ENCODE measurements at places on chromosomes 1 and 21.

DNA sequence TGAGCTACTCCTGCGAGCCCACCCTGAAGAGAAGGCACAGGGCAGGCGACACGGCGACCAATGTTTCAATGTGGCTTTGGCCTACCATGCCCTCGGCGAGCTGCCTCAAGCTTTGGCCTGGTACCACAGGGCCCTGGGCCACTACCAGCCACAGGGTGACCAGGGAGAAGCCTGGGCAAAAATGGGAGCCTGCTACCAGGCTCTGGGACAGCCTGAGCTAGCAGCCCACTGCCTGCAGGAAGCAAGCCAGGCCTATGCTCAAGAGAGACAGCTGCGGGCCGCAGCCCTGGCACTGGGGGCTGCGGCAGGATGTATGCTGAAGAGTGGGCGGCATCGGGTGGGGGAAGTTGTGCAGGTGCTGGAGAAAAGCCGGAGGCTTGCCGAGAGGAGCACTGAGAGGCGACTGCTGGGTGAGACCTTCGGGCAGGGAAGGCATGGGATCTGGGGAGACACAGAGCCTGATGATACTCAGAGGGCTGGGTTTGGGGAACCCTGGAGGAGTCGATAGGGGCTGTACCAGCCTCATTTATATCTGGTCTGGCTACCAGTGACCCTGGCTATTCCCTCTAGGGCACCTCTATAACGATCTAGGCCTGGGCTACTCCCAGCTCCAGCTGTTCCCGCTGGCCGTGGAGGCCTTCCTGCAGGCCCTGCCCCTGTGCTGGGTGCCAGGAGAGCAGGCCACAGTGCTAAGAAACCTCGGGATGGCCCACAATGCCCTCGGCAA lies 2.3 kb downstream of the TTC24 start:
- DNase-seq = no peak

- no peak for DNase-seq
Measured at GRCh38 chr1:180311011-180311730, 81.1 kb downstream of the LHX4 start.

- no peak for DNase-seq
Measured at GRCh38 chr1:168598892-168599291, 22.5 kb downstream of the XCL1 start.

DNA sequence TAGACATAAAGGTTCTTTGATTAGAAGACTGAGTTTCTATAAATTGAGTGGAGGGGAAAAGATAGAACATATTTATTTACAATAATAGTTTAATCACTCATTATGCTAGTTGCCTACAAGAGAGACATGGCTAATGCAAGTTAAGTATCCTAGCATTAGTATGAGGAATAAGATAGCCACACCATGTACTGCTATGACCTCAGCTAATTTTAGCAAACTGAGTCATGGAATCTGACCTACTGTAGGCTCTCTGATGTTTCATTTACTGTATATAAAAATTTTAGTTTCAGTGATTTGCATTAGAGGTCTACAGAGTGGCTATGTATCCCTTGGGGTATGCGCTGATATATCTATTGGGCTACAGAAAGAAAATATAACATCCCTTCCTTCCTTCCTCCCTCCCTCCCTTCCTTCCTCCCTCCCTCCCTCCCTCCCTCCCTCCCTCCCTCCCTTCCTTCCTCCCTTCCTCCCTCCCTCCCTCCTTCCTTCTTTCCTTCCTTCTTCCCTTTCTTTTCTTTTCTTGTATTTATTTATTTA lies 5.8 kb downstream of the AGL start:
- no peak for DNase-seq

- DNase-seq = no peak
Measured at GRCh38 chr1:216566641-216567205, 143.5 kb upstream of the USH2A start.

DNA sequence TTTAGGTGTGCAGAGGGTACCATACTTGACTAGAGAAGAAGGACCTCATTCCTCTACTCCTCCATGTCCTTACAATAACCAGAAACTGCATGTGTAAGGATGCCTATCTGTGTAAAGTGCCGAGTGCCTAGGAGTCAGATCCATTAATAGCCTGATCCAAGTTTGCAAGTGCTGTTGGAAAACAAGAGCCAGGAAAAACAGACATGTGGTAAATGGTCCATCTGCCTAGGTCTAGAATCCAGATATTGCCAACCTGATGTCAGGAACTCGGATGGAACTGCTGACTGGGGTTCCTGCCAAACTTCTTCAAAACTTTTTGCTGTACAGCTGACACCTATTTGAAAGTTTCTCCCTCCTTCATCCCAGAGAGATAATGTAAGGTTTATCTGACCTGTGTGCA lies 239.4 kb upstream of the CAMK1G start:
- no peak for DNase-seq

GRCh38 chr1:153956997-153957715 lies 1.3 kb downstream of the CRTC2 start:
- DNase-seq = no peak

DNA sequence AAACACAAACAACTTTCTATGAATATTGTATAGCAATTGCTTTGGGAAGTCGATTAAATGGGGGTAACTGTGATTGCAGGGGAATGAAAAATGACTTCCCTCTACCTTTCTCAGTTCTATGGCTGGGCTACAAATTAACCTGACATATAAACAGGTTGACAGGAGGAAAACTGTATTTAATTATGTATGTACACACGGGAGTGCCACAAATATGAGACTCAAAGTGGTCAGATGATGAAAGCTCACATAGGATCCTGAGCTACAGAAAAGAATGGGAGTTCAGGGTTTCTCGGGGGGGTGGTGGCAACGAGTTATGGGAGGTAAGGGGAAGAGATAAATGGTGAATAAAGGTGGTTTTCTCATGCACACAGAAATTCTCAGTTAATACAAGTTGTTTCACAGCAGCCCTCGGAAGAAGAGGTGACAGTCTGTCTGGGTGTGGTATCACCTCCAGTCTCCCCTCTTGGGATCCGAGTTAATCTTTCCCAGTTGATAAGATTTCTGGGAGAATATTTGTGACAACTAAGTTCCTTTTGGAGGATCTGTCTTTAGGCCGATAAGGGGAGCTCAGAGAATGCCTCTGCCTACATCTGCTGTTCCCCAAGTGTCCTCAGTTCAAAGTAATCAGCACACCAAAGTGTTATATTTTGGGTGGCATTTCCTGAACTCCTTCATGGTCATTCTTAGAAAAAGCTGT lies 26.3 kb downstream of the GADD45A start:
- DNase-seq = no peak

GRCh38 chr21:40186045-40186444 lies 318.8 kb downstream of the PCP4 start:
- no peak for DNase-seq

DNA sequence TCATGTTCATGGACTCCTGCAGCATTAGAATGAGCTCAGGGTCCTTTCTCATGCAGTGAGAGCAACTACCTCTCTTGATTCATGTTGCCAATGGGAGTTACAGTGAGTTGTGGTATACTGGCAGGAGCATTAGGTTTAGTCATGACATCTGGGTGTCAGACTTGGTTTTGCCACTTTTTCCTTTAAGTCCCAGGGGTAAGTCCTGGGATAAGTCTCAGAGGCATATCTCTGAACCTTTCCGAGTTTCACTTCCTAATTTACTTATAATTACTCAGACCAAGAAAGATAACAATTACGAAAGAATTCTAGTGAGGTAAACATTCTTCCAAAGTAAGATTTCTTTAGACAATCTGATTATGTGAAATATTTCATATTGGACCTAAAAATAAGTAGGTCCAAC lies 606.0 kb downstream of the SMYD3 start:
- no peak for DNase-seq

GRCh38 chr1:78224246-78224785 lies 178.6 kb downstream of the GIPC2 start:
- DNase-seq = no peak

DNA sequence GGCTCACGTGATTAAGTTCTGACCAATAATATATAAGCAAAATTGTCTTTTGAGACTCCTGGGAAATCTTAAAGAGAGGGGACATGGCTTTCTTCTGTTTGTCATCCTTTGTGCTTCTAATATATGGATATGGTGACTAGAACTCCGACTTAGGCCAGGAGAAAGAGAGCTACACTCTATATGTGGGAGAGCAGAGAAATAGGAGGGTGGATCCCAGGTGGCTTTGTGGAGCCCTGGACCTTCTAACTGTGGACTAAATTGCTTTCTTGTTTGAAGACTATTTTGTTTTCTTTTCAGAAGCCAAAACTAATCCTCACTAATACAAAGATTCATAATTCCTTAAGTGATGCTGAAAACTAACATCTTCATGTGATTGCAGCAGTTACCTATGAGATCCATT lies 75.0 kb downstream of the CENPF start:
- DNase-seq = no peak

GRCh38 chr1:205642679-205643307 lies 11.0 kb upstream of the ELK4 start:
- DNase-seq = no peak

DNA sequence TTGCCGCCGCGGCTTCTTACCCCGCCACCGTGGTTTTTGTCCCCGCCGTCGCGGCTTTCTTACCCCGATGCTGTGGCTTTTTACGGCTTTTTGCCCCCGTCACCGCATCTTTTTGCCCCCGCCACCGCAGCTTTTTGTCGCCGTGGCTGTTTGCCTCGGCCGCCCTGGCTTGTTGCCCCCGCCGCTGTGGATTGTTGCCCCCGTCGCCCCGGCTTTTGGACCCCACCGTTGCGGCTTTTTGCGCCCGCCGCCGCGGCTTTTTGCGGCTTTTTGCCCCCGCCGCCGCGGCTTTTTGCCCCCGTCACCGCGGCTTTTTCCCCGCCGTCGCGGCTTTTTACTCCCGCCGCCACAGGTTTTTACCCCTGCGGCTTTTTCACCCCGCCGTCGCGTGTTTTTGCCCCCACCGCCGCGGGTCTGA lies 3934.3 kb downstream of the SRGAP2C start:
- no peak for DNase-seq

DNA sequence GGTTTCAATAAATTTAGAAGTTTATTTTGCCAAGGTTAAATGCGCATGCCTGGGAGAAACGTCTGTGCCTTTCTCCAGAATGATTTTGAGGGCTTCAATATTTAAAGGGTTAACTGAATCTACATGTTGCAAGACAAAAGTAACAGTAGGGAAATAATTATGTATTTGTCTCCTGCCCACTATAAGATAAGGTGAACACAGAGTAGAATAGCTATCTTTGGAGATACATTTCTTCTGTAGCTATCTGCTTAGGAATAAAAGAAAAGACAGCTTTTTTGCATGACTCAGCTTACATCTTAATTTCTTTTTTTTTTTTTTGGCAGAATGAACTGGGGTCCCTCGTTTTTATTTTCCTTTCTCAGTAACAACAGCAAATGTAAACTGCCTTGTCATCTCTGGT lies 1351.6 kb downstream of the AMY1C start:
- no peak for DNase-seq

DNA sequence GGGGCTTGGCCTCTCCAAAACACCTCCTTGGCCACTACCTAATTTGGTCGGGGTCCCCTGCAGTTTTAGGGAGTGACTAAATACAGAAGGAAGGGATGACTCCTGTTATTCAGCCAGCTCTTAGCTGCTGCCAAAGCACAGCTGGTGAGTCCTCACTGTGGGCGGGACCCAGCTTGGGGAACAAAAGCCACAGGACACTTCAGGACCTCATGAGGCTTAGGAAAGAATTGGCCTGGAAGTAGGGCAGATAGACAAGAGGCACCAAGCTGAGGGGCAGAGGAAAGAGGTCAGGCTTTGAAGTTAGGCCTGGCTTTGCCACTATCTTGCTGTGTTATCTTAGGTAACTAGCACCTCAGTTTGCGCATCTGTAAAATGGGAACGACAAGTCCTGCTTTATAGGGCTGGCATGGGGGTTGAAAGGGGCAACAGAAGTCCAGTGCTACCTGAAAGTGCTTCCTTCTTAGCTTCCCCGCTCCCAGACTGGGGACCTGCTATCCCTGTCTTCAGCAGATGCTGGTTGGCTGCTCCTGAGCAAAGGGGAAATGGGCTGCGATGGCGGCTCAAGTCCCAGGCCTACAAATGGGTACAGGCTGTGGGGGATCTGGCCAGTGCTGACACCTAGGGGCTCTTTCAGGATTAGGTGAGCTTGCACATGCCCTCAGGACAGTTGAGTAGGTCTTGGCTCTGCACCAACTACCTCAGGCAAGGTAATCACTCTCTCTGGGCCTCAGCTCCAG lies 15.7 kb downstream of the IFI6 start:
- no peak for DNase-seq

DNA sequence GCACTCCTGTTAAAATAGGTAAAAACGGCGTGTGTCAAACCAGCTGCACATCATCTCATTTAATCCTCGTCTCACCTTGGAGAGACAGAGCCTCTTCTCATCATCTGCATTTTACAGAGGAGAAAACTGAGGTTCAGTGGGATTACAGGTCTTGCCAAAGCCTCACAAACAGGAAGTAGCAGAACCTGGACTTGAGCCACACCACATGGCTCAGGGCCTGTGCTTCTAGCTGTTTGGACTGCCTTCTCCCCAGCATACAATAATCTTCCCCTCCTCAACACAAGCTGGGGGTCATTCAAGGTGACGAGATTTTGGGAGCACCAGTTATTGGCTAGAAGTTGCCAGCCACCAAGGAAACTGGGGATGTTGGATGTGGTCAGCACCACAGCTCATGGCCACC lies 167.9 kb upstream of the ZC3H12A start:
- DNase-seq = no peak

DNA sequence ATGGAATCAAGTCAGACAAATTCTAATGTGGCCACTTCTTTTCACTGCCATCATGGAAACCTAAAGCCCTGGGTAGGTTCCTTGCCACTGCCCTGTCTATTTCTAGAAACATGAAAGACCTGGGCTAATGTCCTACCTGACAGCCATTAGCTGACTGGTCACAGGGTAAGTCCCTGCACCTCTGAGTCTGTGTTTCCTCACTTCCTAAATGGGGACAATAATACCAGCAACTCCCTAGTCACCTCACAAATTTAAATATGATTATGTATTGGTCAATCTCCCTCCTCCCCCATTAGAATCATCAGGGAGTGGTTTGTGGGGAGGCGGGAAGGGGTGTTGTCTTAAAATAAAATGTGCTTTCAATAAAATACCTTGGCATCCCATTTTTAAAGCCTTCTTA lies 2.2 kb downstream of the CREG1 start:
- DNase-seq = no peak

DNA sequence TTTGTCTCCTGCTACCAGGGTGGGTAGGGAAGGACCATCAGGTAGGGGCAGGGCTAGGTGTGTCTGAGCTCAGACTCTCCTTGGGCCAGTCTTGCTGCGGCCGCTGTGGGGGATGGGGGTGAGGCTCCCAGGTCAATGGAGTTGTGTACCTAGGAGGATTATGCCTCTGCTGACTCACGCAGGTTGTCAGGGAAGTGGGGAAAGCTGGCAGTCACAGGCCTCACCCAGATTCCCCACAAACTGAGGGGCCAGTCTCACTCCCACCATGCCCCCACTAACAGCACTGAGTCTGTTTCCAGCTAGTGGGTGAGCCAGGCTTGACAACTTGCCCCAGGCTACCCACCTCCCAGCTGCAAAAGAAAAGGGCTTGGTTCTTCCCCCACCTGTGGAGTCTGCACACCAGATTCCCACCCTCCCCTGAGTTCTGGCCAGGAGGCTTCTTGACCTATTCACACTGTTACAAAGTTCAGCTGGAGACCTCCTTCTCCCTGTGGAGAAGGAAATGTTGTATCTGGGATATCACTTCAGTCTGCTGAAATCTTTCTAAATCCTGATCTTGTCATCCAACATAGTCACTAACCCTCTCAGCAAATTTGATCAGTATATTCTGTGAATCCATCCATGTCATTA lies 69.2 kb upstream of the GJA8 start:
- no peak for DNase-seq

- DNase-seq = no peak
Measured at GRCh38 chr1:13864760-13865159, 164.8 kb downstream of the PRDM2 start.

GRCh38 chr1:20873311-20873710 lies 86.2 kb upstream of the HP1BP3 start:
- DNase-seq = no peak
